ENCODE measurements at places on chromosomes 6 and 20.
A peak's percentile ranks its signal among the peaks of the same experiment; 100 is the strongest.

- no peak for DNase-seq
These were observed 34.0 kb upstream of the BMP6 start for GRCh38 chr6:7691675-7692452.

DNA sequence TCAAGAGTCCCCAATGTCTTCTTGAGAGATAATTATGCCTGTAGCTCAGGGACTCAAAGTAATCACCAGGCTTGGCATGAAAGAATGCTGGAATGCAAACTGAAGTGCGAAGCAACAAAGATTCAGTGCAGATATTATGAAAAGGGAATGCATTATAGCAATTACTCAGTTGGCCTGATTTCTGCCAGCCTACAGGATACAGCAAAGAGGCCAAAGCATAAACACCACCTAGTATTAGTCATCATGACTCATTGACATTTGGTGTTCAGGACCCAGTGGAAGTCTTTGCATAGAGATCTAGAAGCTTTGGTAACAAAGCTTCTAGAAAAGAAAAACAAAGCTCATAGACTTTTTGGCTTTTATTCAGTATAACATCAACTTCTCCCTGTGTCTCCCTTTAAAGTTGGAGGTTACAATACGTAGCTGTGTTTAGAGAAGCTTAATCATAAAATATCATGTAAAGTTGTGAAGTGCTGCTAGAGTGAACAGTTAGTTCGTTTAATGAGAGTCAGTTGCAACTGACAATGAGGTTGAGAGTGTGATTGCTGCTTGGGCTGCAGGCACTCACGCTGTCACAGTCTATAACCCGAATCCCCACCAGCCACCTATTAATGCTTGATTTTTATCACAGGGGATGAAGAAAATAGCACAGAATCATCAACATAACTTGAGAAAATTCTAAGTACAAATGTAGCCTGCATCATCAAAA is 932.7 kb downstream of the TFAP2A start:
- no peak for DNase-seq

- DNase-seq, result no peak
These were observed 490 bp upstream of the ID1 start for GRCh38 chr20:31604567-31605030.

GRCh38 chr6:10033223-10033829 is 381.5 kb downstream of the TFAP2A start:
- no peak for DNase-seq

DNA sequence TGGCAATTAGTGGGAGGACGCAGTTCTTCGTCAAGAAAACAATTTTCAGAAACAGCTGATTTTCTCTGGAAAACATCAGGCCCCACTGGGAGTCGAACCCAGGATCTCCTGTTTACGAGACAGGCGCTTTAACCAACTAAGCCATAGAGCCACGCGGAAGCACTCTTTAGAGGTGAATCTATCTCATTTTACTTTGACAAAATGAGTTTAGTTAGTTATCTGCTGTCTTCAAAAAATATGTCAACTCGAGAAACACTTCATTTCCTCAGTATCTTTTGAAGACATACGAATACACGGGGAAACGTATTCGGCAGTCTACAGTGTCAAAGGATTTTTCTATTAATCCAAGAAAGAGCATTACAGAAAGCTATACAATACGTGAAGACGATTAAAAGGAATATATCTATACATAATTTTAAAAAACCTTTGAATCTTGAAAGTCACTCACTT is 26.7 kb downstream of the GPX6 start:
- DNase-seq, result no peak

GRCh38 chr6:126268092-126268491 is 71.8 kb upstream of the CENPW start:
- no peak for DNase-seq

DNA sequence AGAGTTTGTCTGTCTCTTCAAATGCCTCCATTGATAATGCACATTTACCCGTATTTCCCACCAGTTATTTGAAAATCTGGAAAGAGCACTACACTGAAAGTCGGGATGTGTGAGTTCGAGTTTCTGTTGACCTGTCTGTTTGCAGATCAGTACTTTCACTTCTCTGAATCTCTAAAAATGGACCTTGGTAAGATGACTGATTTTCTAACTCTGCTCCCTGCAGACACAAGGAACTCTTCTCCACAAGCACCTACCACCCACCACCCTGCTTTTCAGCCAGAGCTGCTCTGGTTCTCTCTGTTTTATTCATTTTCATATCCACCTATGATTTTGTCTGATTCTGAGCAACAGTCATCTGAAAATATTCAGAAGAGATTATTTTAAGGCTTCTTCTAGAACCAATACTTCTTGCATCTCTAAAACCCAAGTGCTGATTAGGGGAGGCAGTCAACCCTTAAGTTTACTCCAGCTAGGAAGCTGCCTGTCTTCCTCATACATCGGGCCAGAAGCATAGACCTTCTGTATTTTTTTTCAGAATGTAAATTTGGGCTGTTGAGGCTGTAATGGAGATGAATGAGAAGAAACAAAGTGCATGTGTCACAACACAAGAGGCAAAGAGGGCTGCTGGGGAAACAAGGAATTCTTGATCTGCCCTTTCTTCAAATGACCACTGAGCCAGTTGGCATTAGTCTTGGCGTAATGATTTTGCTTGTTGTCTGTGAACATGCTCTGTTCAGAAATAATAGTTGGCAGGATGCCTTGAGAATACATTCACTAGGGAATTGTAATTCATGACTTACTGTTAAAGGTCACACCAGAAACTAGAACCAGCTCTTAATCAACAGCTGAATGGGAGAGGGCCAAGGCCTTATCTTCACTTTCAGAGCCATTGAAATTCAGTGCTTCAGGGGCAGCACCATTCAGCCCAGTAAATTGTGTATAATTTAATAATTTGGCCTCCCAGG is 85.4 kb upstream of the MYLIP start:
- DNase-seq, result no peak

DNA sequence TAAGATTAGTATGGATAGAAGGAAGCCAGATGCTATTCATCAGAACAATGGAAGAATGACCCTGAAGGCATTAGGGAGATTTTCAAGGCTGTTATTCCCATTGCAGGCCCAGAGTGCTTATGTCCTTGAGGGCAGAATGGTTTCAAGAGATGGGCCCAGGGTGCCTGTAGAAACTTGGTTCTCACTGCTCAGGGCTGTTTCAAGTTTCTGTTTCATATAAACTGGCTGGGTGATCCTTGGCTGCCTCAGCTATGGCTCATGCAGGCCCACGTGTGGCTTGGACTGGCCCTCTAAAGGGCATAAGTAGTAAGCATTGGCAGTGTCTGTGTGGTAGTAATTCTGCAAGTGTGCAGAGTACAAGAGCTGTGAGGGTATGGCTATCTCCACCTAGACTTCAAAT is 540.9 kb upstream of the MAN1A1 start:
- no peak for DNase-seq

DNA sequence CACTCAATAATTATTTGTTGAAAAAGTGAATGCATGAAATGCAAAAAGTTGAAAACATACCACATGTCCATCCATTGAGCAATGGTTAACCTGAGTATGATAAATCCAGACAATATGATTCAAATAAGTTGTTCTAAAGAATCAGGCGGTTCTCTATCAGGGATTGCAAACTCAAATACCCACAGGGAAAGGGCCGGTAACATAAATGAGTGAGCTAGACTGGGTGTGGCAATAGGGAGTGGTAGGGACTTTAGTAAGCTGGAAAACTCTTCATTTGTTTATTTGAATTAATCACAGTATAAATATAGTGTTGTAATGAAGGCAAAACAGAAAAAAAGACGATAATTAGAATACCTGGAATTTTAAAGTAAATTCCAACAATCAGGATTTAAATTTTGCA is 106.3 kb downstream of the BCAS1 start:
- no peak for DNase-seq

DNA sequence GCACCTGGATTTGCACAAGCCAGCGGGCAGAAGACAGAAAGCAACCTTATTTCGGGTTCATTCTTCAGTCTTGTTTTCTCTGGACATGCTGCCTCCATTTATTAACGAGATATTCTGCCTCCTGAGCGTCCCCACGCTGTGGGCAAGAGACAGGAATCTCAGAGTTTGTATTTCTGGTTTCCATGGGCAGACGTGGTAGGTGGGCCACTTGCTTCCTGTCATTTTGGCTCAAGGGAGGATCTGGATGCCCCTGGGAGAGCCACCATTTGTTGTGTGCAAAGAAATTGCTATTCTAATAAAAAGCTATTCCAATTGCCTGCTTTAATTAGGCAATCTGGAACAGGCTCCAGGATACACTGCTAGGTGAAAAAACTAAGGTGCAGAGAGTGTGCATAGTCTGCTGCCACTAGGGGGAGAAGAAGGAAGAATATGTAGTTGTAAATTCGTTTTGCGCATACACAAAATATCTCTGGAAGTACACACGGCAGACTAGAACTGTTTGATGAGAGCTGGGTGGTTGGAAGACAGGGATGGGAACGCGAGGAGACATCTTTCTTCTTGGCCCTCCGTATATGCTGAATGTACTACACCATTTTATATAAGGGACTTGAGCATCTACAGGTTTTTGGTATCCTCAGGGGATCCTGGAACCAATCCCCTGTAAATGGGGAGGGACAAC is 30.1 kb upstream of the SLC16A10 start:
- DNase-seq, result no peak

DNA sequence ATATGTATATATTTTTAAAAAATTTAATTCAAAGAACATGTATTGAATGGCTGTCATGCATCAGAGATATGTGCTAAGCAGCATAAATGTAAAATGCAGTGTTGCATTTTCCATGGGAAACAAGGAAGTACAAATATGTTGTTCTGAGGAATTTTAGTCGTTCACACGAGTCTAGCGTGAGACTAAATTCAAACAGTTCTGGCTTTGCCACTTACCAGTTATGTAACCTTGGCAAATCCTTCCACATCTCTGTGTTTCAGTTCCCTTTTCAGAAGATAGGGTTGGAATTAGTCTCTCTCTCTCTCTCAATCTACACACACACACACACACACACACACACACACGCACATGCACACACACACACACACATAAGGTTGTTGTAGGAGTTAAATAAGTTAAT is 305.4 kb downstream of the UTRN start:
- DNase-seq, result no peak

GRCh38 chr20:10853176-10853575 is 179.4 kb upstream of the JAG1 start:
- DNase-seq, result no peak

DNA sequence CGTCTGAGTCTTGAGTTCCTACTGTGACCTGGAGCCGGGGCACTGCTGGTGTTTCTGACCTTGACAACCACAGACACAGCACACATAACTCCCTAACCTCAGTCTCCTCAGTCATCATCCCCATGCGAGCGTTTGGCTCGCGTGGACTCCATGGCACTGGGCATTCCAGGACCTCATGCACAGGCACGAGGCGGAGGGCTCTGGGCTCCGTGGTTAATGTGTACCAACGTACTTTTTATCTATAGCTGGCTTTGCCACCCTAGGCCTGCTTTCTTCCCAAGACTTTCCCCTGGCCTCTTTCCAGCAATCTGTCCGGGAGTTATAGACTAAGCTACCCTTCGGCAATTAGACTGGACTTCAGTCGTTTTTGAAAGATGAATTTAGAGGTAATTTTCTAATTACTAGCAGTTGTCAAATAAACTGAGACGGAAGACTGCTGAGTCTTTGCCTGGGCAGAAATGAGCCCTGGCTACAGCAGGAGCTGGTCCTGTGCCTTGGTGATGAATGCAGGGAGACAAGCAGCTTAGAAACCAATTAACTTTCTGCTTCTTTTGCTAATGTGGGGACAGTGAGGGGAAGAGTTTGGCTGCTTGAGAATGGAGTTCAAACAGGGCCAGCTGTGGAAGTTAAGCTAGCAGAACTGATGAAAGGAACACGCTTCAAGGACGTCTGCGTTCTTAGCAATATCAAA is 16.1 kb upstream of the CTCFL start:
- DNase-seq, result no peak

DNA sequence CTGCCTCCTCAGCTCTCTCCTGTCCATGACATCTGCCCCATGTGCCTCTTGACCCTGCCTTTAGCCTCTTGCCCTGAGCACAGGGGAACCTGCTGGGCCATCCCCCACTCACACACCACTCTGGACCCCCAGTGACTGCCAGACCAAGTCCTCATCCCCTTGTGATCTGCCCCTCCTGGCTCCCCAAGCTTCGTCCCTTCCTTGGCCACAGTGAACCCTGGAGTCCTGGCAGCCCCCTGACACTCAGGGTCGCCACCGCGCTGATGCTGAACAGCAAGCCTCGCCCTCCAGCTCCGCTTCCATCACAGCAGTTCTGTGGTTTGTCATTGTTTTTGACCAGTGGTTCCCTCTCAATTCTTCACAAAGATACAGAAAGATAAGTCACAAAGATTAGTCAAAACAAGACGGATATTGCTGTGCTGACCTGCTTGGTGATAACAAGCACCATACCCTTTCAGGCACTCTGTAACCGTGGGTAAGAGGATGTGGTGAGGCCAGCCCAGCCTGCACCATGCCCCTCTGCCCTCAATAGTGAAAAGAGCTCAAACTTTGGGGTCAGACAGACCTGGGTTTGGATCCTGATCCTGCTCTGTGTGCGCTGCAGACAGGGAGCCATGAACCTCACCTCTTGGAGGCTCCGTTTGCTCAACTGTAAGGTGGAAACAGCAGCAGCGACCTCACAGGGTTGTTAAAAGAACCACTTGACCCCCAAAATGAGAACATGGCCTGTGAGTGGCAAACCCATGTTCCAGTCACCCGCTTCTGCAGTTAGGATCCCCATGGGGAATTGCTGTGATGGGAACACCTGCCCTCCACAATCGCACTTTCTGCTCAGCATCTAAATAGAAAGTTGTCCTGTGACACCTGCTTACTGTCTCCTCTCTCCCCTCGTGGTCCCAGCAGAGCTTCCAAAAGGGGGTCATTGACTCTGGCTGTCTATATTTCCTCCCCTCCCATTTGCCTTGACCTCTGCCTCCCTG is 114.5 kb downstream of the TOX2 start:
- DNase-seq, result no peak

- no peak for DNase-seq
These were observed 367.7 kb downstream of the MEI4 start for GRCh38 chr6:78020586-78020985.

GRCh38 chr6:43938178-43939105 is 168.4 kb downstream of the VEGFA start:
- DNase-seq, result no peak

GRCh38 chr6:110529907-110530306 is 53.5 kb upstream of the SLC22A16 start:
- no peak for DNase-seq

- DNase-seq, result no peak
These were observed 171.9 kb downstream of the JARID2 start for GRCh38 chr6:15417811-15418210.

- DNase-seq, result peak; percentile 24
These were observed 39.5 kb downstream of the CPXM1 start for GRCh38 chr20:2760952-2761305.

Data from lower lobe of right lung (tissue), 2 donors.